ENCODE measurements at places on chromosomes 6 and 20.

DNA sequence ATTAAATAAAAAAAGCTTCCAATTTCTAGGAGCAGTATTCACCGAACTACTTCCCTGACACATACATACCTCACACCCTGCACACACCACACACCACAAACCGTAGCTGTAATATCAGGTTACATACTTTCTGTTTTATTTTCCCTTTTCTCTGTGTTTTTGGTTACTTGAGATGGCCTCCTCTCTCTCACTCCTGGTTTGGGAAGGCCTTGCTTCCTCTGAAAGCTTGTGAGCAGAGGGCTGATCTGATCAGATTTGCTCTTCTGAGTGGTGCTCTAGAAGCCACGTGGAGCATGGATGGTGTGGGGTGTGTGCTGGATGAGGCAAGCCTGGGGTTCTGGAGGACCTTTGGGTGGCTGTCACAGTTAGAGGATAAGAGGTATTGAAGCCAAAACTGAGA, 20.9 kb downstream of the UTRN start:
- peak; percentile 39 for DNase-seq

DNA sequence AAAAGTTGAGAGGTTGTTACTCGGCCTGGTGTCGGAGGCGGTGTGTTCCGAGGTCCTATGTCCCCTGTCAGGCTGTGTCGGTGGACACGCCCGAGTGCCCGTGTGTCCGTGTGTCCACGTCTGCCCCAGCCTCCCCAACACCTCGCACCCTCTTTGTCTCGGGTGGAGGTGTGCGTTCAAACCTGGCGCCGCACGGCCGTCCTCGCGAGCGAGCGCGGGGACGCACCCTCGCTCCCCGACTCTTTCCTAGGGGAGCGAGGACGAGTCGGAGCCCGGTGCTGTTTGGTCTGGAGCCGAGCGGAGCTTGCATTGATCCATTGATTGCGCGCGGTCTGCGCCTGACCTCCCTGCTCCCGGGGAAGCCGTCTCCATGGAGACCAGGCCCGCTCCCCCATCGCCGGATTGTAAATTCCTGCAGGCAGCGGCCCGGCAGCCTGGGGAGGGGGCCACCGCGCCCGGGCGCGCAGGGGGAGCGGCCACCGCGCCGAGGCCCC, 411 bp upstream of the SCUBE3 start:
- no peak for DNase-seq

DNA sequence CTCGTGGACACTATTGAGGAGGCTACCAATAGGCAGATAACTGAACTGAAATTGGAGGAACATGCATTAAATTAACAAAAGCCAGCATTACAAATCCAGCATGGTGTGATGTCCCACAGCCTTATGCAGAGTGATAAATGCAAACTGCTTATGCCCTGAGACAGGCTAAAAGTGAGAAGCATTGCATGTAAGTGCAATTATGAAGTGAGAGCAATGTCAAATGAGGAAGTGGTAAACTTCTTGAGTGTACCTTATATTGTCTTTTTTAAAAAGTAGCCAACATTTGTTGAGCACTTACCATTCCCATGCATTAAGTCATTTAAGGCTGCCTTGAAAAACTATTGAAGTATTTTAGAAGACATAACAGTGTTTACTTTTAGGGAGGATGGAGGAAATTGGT, 212.2 kb downstream of the TBC1D7 start:
- DNase-seq = no peak

GRCh38 chr6:165135889-165136288, 173.5 kb downstream of the C6orf118 start:
- DNase-seq = no peak

GRCh38 chr6:150079604-150080003, 10.7 kb upstream of the ULBP3 start:
- DNase-seq = peak; percentile 35

- no peak for DNase-seq
Observed at GRCh38 chr20:34561661-34562060, 3.1 kb downstream of the MAP1LC3A start.

DNA sequence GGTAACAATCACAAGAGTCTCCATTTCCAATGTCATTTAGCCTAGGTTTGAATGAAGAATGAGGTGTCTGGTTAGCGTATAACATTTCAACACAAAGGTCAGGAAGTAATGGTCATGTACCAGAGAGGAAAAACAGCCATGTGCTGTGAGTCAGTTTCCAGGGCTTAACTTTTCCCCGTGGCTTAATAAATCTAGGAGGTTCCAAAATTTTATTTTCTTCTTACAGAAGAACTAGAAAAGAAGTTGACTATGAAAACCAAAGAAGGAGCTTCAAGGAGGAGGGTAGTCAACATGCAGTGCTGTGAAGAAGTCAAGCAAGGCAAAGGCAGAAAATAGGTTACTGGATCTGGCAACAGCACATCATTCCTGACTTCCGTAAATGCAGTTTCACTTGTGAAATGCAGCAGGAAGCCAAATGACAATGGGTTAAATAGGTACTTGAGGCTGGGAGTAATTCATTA, 8.4 kb upstream of the GABRR2 start:
- no peak for DNase-seq

- DNase-seq = no peak
Observed at GRCh38 chr6:36285187-36285671, 15.4 kb downstream of the PNPLA1 start.

- DNase-seq = no peak
Observed at GRCh38 chr20:51131811-51132210, 108.9 kb upstream of the KCNG1 start.

- DNase-seq = no peak
Observed at GRCh38 chr20:58571693-58572427, 56.7 kb upstream of the APCDD1L start.

GRCh38 chr6:37624606-37625574, 72.8 kb downstream of the MDGA1 start:
- no peak for DNase-seq

DNA sequence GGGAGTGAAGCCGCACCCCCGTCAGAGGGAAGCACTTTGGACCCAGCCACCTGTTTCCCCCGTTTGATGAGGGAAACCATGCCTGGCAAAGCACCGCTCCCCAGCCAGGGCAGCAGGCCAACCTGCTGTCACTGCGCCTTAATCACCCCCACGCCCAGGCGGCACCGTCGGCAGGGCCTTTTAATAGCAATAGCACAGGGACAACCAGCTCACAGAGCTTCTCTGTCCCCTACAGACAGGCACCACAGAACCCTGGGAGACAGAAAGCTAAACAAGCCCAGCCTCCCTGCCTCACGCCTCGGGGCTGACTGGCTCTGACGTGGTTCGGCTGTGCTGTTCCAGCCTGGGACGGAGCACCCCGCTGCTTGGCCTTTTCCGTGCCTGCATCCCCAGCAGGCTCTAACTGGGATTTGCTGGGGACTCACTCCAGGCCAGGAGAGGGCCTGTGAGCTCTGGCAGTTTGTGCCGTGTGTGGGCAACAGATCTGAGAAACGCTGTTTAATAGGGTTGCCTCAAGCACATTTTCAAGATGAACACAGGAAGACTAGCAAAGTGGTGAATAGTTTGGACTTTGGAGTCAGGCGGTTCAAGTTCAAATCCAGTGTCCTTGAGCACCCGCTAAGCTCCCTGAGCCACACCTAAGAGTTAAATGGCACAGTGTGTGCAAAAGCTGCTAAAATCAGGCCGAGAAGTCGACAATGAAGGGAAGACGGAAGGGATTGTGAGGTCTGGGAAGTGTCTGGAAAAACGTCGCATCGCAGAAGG, 223.8 kb downstream of the NRN1 start:
- DNase-seq = no peak

DNA sequence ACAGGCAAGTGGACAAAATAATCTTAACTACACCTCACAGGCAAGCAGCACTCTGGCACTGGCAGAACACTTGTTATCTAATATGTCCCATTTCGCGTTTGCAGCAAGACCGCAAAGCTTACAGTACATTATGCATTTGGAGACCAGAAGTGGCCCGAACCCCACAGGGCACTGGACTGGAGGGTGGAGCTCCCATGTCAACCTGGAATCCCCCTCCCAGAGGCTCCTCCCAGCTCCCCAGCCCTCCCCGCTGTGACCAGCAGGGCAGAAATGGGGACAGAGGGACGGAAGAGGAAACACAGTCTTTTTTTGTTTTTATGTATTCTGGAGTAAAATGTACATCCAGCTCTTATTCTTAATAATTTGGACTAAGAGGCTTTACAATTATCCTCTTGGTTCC, 263.7 kb downstream of the SMOC2 start:
- no peak for DNase-seq

DNA sequence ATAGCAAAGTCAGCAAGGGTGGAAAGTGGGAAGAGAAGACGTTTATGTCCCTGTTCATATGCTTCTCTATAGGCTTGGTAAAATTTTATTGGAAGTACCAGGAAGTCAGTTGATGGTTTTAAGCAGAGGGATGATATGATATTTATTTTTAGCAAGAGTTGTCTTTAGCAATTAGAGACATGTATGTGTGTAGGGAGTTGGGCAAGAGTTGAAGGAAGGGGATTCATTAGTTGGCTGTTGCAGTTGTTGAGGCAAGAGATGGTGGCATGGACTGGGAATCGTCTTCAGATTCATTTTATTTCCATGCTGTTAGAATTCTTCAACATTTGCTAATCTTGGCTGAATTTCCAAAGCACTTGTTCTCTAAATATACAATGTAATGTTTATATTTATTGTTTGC, 85.6 kb downstream of the QKI start:
- DNase-seq = no peak

GRCh38 chr6:91079969-91080368, 493.1 kb upstream of the MAP3K7 start:
- no peak for DNase-seq

- no peak for DNase-seq
Observed at GRCh38 chr6:38364127-38364526, 275.6 kb downstream of the BTBD9 start.

DNA sequence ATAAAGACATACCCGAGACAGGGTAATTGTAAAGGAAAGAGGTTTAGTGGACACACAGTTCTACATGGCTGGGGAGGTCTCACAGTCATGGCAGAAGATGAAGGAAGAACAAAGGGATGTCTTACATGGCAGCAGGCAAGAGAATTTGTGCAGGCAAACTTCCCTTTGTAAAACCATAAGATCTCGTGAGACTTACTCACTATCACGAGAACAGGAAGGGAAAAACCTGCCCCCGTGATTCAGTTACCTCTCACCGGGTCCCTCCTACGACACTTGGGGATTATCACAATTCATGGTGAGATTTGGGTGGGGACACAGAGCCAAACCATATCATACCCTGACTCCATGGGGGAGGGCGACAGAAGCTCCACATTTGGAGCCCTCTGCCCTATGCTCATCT, 7.4 kb upstream of the VAPB start:
- DNase-seq = no peak

GRCh38 chr20:21190869-21191268, 65.0 kb downstream of the KIZ start:
- DNase-seq = no peak

GRCh38 chr6:113396730-113397129, 460.4 kb upstream of the MARCKS start:
- DNase-seq = no peak

DNA sequence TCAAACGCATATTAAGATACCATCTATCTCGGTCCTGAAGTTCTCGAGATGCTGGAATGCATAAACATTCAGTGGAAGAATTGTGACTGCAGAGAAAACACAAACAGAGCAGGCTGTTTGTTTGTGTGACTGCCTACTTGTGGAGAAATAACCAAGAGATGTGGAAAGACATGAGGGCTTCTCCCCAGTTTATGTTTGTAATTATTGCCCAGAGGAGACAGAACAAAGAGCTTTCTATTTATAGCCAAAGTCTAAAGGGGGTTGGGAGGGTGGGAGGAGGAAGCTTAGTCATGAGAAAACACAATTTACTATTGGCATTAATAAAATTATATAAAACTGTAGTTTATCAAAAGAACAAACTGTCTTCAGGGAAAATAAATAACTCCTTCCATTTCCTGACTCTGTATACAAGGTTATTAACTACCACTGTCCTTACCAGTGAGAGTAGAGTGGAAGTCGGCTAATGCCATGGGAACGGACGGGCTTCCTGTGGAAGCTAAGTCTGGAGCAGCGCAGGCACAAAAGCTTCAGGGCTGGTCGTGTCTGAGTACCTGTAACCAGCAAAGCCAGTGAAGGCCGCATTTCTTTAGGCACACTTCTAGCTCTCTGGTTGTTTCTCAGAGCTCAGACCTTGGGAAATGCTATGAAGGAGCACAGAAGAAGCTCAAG, 200.2 kb upstream of the SUPT3H start:
- DNase-seq = no peak

- DNase-seq = no peak
Observed at GRCh38 chr6:169933251-169933821, 181.9 kb downstream of the ERMARD start.

DNA sequence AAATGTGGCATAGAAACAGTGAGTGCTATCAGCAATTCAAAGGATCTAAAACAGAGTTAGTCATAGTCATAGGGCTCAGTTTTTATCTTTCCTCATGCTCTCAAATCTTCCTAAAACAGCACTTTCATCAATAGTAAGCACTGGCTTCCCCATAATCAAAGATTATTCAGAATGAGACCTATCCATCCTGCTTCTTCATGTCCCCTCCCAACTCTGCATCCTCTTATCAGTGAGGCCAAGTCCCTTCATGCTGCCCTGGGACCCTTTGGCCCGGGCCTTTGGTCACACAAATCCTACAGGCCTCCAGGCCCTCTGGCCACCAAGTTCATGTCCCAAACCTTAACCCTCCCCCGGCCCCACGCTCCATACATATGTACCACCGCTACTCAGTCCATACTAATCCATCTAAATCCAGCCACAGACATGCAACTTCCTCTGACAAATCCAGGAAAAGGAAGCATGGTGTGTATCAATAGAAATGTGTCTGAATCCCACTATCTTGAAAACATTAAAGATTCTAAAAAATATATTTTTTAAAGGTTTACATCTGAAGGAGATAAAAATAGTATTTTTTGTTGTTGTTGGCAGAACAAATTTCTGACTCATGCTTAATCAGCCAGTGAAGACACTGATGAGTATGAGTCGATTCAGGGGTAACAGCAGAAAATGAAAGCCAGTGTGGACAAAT, 143.5 kb downstream of the PDE7B start:
- DNase-seq = no peak

DNA sequence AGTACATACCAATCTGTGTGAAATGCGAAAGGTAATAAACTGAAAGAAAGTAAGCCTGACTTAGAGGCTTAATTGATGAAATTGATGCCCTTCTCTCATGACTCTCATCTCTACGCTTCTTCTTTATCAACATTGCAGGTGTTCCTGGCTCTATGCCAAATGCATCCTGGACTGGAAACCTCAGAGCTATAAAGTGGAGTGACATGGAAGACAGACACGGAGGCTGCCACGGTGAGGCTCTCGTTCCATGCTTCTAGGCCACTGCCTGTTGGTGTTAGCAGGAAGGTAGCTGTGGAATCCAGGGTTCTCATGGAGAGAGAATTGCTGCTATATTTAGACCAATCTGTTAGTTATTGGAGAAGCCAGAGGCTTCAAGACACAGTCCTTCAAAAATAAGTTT, 73.2 kb downstream of the C6orf52 start:
- no peak for DNase-seq

- DNase-seq = no peak
Observed at GRCh38 chr6:6545616-6546317, 42.8 kb upstream of the LY86 start.

Data from activated naive CD4-positive, alpha-beta T cell treated with anti-CD3 and anti-CD28 coated beads for 36 hours (primary cell).